ENCODE measurements at places on chromosomes 12 and 14.

DNA sequence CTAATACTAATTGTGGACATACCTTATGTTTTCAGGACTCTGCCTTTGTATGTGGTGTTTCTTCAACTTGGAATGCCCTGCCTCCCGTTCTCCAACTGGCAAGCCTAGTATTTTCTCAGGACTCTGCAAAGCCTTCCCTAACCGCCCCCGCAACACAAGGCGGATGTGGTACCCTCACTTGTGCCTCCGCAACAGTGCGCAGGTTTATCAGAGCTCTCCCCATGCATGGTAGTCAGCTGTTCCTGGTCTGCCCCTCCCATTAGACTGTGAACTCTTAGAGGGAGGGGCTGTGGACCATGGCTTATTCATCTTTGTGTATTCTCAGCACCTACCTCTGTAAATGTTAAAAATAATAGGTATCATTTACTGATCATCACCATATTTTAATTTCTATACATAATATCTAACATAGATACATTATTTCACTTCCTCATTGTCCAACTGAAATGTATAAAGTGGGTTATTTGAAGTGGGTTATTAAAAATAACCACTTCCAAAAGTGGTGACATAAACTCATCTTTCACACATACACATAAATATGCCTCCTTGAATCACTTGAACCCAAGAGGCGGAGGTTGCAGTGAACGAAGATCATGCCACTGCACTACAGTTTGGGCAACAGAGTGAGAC, 9.0 kb downstream of the LPAR5 start:
- no peak for DNase-seq

GRCh38 chr12:75890660-75891059, 140.9 kb downstream of the PHLDA1 start:
- DNase-seq = no peak

GRCh38 chr12:56126732-56127239, 1.3 kb upstream of the ESYT1 start:
- DNase-seq = no peak

DNA sequence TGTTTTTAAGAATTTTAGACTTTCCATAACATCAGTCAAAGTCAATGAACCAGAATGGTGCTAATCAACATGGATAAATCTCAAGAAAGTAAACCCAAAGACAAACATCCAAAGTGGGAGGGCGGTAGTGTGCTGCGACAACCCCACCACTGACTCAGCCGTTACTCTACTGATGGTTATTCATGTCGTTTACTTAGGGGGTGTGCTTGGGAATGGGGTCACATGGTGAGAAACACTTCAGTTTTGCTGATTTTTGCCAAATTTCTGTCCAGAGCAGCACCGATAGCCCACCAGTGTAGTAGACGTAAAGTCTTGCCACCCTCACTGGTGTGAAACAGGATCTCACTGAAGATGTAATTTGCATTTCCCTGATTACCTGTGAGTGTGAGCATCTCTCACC, 99.9 kb downstream of the ADGRD1 start:
- no peak for DNase-seq

DNA sequence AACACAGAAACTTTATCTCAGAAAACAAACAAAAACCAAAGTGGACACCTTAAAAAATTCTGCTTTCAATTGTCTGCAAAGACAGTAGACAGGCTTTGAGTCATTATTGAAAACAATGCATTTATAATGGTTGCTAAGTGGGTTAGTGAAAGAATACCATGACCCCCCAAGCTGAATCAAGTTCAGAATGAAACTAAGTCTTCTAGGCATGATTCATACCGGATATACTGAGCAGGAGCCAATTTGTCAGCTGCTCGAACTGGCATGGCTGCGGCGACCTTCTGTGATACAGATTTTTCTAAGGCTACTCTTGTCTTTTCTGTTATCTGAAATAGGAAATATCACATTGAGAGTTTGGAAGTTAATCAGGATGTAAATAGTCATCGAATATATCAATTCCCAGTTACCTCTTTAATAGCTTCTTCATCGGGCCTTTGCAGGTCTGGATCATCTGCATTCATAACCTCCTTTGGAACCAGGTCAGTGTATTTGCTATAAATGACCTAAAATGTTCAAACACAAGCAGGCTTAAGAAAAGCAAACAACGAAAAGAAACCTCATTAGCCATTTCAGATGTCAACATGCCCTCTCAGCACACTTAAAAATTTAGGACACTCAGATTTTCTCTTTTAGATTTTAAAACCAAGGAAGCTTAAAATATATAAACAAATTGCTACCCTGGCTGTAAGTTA, 22.3 kb downstream of the SNW1 start:
- peak; percentile 40 for DNase-seq

- no peak for DNase-seq
These were observed 665.9 kb downstream of the BCL11B start for GRCh38 chr14:98606041-98606640.

GRCh38 chr12:32828120-32828519, 68.5 kb downstream of the PKP2 start:
- DNase-seq = no peak

GRCh38 chr14:24425704-24426103, 3.8 kb downstream of the CBLN3 start:
- DNase-seq = peak; percentile 81

- DNase-seq = no peak
These were observed 1.5 kb downstream of the PLEKHA5 start for GRCh38 chr12:19131025-19131444.

GRCh38 chr12:107551434-107551833, 134.2 kb upstream of the PWP1 start:
- DNase-seq = no peak

DNA sequence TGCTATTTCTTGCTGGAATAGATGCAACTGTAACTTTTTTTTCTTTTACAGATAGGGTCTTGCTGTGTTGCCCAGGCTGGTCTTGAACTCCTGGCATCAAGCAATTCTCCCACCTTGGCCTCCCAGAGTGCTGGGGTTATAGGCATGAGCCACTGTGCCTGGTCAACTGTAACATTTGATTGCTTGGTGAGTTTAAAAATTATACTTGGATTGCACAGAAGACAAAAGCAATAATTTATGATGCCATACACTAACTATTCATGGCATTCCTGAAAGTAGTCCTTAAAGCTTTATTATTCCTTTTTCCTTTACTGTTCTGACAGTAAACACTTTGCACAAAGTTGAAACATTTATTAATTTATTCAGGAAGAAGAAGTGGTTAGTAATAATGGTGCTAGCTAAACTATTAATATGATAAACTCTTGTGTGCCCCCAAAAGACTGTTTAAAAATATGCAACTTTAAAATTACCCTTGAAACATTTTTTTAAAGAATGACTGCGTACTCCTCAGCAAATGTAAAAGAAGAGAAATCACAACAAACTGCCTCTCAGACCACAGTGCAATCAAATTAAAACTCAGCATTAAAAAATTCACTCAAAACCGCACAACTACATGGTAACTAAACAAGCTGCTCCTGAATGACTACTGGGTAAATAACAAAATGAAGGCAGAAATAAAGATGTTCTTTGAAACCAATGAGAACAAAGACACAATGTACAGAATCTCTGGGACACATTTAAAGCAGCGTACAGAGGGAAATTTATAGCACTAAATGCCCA, 8.3 kb downstream of the PTPRB start:
- no peak for DNase-seq

GRCh38 chr12:45435945-45436710, 220.2 kb downstream of the ANO6 start:
- no peak for DNase-seq

GRCh38 chr14:85172290-85172689, 357.7 kb upstream of the FLRT2 start:
- DNase-seq = no peak

DNA sequence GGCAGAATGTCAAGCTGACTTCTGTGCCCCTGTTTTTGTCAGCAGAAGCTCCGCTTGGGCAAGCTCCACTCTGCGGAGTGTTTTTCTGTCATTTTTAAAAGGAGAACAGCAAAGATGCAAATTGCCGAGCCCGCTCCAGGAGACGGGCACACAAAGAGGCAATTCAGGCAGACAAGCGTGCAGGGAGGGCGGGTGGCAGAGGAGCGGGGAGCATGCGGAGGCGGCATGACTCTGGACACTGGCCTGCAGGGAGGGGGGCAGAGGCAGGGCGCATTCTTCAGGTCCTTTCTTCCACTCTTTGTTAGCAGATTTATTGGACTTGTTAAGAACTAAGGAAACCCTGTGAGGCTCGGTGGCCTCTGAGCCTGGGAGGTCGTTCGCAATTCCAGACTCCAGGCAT, 187.3 kb upstream of the RMST start:
- no peak for DNase-seq

- DNase-seq = no peak
These were observed 19.5 kb upstream of the SERPINA1 start for GRCh38 chr14:94407906-94408305.

DNA sequence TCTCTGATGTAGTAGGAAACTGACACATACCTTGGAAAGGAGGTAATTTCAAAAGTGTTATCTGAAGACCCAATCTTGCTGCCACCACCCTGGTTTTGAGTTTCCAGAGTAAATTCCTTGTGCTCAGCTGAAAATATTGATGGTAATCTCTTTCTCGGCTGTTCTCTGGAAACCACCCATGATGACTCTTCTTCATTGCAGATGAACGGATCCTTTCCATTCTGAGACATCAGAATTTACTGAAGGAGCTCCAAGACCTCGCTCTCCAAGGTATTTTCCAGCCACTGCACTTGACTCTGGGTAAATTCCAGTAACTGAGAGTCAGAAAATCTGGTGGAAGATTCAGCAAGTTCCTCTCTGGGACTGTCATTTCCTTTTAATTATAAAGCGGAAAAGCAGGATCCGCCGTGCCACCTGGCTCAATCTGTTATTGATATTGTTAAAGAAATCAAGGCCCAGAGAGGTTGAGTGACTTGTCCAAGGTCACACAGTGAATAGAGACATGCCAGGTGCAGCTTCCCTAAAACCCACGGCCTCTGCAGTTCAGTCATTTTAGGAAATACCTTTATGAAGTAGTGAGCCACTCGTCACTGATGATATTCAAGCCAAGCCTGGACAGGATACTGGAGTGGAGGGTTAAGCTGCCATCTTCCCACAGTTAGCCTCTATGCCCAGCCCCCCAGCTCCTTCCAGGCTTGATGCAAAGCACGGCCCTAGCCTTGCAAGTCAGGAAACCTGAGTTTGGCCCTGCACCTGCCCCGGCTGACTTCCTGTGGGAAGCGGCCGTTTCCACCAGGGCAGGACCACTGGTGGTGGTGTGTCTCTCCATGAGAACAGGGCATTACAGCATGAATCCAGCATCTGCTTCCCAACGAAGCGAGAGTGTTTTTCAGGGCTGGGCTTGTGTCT, 4.7 kb downstream of the CHGA start:
- no peak for DNase-seq

DNA sequence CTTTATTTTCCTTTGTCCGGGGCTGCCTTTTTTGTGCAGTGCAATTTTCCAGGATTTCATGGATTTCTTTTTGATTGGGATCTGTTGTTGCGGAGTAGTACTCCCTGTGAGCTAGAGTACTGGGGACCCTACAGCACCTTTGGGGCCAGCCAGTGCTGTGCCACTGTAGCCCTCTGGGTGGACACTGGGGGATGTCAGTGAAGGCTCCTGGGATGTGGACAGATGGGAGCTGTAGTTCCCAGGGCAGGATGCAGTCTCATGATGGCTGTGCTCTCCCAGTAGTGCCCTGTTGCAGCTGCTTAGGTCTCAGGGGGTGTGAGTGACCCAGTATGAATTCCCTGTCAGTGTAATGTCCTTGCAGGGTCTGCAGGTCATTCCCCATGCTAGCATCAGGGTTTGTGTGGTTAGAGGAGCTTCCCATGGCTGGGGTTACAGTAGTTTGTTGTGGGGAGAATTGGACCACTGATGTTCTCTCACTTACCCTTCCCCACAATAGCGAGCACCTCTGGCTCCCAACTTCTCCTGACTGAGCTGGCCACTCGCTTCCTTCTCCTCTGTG, 72.2 kb downstream of the BRMS1L start:
- DNase-seq = no peak

DNA sequence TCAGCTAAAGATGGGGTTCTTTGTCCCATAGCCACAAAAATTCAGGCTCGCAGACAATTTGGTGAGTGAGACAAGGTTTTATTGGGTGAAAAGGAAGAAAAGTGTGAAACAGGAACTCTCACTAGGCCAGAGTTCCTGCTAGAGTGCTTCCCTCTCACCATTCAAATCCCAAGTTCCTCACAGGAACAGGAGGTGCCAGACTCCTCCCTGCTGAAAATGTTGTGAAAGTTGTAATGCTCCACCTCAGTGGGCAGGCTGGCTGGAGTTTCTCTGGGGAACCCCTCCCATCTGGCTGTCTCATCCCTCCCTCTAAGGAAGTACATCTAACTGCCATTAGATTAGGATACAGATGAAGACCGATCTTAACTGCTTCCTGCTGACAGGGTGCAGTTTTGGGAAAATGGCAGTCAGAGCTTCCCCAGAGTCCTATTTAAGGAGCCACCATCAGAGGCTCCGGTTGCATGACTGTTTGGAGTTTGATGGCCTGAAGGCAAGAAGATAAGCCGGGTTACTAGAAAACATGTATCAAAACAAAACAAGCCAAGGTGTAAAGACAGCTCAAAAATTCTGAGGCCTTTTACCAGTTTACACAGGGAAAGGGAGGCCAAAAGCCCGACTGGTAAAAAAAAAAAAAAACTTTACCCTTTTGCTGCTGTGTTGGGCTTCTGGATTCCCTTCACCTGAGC, 127.6 kb downstream of the FSCB start:
- no peak for DNase-seq

All from brain microvascular endothelial cell (primary cell).